ENCODE measurements at places on chromosomes 5 and 9. TPM values are rescaled to one million over a fixed set of nuclear protein-coding genes. Genes with fewer than 3 reads are reported as not detected.

IL33 gene
- total RNA-seq, result 9.3 TPM

GFI1B gene
- total RNA-seq, result 0.61 TPM

TMEFF1 gene
- 1.4 TPM for total RNA-seq

DNA sequence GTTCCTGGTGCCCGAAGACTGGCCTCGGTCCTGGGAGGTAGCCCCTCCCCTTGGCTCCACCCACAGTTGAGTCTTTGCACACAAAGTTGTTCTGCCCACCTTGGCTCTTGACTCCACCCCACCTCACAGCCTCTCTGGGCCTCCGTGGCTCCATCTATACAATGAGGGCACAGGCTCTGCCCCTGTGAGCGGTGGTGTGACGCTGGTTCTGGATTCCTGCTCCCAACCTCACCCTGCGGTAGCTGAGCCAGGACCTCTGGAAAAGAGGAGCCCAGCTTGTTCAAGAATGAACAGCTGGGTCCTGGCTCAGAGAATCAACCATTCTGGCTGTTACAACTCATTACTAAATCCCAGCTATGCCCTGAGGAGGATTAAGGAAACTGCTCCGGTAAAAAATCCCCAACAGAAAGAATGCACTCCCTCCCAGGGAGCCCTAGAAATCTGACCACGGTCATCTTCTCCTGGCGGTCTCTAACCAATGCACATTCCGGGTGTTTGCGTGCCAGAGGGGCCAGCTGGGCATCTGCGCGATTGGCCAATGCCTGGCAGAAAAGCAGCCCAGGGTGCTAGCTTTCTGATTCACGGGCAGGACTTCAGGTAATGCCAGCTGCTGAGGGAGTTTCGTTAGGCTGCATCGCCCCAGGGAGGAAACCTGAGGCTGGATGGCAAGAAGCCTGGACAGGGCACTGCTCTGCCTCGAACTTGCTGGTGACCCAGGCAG lies 9.9 kb upstream of the GRHPR start:
- DNase-seq, result no peak
- no peak overlapping the region for H3K27ac ChIP-seq
- H3K4me3 ChIP-seq, result no peak overlapping the region
- no peaks in the 10 kb centered on the region for H3K27me3 ChIP-seq
- peaks cover 40% of the 10 kb centered on the region for H3K4me1 ChIP-seq

- H3K27me3 ChIP-seq, result no peaks in the 10 kb centered on the region
- no peak overlapping the region for H3K4me3 ChIP-seq
Observed at GRCh38 chr5:166834246-166834645, 1457.2 kb upstream of the WWC1 start.

DNA sequence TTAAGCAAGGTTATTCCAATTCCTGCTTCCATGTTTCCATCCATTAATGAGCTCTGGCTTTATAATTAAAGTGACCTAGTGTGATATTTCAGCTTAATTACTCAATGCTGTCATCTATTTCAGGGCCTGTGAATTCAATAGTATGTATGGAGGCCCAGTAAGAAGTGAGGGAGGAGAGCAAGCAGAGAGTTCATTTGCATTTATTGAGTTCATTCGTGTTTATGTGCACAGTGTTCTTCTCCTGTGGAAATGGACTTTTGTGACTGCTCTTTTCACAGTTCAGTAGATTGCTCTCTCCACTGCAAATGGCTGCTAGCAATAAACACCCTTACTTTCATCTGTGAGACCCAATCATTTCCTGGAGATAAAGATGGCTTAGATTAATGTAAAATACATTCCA lies 130.9 kb downstream of the CEMIP2 start:
- H3K27ac ChIP-seq, result no peak overlapping the region
- no peaks in the 10 kb centered on the region for H3K27me3 ChIP-seq
- H3K4me3 ChIP-seq, result no peak overlapping the region
- no peaks in the 10 kb centered on the region for H3K36me3 ChIP-seq

DNA sequence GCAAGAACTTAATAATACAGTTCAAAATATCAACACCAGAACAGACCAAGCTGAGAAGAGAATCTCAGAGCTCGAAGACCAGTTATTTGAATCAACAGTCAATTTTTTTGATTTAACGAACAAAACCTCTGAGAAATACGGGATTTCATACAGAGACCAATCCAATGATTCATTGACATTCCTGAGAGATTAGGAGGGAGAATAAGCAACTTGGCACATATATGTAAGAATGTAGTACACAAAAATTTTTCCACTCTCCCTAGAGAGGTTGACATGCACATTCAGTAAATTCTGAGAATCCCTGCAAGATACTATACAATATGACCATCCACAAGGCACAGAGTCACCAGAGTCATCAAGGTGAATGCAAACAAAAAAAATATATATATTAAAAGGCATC lies 1577.3 kb upstream of the C9orf72 start:
- no peak overlapping the region for H3K27ac ChIP-seq
- no peaks in the 10 kb centered on the region for H3K27me3 ChIP-seq
- H3K4me1 ChIP-seq, result no peaks in the 10 kb centered on the region
- no peak overlapping the region for H3K4me3 ChIP-seq

- H3K27ac ChIP-seq, result no peak overlapping the region
- no peak overlapping the region for H3K4me3 ChIP-seq
- H3K4me1 ChIP-seq, result peaks cover 28% of the 10 kb centered on the region
- H3K27me3 ChIP-seq, result no peaks in the 10 kb centered on the region
- DNase-seq, result no peak
Observed at GRCh38 chr5:176413255-176413565, 3.1 kb downstream of the CLTB start.

- H3K27ac ChIP-seq, result no peak overlapping the region
- H3K4me1 ChIP-seq, result no peaks in the 10 kb centered on the region
- no peak for DNase-seq
- H3K27me3 ChIP-seq, result no peaks in the 10 kb centered on the region
Observed at GRCh38 chr5:125685771-125686170, 737.4 kb upstream of the GRAMD2B start.

DNA sequence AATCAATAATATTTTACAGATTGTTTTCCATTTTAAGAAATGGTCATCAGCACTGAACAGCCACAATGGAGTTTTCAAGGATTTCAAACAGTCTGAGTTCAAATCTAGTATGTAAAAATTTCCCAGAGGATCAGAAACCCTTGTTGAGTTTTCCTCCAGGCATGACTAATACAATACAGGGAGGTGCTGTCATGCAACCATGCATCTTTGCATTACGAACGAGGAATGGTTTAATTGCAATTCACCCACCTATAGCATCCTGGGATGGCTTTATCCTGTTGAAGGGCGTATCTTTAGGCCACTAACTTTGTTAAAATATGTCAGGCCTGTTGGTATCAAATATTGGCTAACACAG lies 196.4 kb downstream of the EFNA5 start:
- no peaks in the 10 kb centered on the region for H3K4me1 ChIP-seq
- no peak for DNase-seq
- H3K27me3 ChIP-seq, result no peaks in the 10 kb centered on the region
- H3K27ac ChIP-seq, result no peak overlapping the region
- no peaks in the 10 kb centered on the region for H3K36me3 ChIP-seq

GRCh38 chr5:78569441-78569840 lies 79.1 kb downstream of the LHFPL2 start:
- peaks cover 15% of the 10 kb centered on the region for H3K4me1 ChIP-seq
- no peak overlapping the region for H3K27ac ChIP-seq
- H3K4me3 ChIP-seq, result no peak overlapping the region
- DNase-seq, result no peak
- H3K27me3 ChIP-seq, result no peaks in the 10 kb centered on the region

DNA sequence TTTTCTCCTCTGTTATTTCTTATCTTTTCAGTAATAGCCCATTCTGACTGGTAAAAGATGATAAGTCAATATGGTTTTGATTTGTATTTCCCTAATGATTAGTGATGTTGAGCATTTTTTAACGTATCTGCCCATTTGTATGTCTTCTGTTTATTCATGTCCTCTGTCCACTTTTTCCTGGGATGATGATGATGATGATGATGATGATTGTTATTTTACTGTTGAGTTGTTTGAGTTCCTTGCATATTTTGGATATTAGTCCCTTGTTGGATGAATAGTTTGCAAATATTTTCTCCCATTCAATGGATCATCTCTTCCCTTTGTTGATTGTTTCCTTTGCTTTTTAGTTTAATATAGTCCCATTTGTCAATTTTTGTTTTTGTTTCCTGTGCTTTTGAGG lies 27.0 kb downstream of the UTP15 start:
- no peaks in the 10 kb centered on the region for H3K36me3 ChIP-seq
- H3K4me1 ChIP-seq, result no peaks in the 10 kb centered on the region
- no peaks in the 10 kb centered on the region for H3K27me3 ChIP-seq
- no peak overlapping the region for H3K27ac ChIP-seq

DNA sequence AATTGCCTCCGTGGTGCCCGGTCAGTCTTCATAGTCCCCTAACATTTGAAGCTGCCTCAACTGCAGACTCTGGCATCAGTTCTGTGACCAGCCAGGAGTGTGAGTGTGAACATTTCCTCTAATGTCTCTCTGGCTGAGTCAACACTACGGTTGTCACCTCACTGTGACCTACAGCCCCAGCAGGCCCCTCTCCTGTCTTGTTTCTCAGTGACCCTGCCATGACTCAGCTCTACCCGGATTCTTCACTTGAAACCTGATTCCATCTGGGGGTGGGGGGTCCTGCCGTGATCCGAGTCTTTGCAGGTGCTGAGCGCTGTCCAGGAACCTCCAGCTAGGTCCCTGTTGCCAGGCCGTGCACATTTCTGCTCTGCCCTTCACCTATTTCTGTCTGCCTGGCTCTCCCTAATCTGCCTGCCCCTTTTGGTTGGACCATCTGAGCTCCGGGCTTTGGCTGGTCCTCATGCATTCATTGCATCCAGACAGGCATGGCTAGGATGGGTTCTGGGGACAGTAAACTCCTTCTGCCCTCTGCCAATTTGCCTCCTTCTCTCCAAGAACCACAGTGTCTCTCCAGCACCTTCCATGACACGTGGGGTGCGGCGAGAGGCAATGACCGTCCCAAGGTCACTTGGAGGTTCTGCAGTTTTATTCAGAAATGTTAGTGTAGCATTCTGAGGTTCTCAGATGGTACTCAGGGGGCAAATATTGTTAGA lies 24.2 kb downstream of the STC2 start:
- no peak overlapping the region for H3K27ac ChIP-seq
- H3K36me3 ChIP-seq, result no peaks in the 10 kb centered on the region
- H3K4me1 ChIP-seq, result no peaks in the 10 kb centered on the region
- H3K4me3 ChIP-seq, result no peak overlapping the region
- peaks cover 17% of the 10 kb centered on the region for H3K27me3 ChIP-seq

DNA sequence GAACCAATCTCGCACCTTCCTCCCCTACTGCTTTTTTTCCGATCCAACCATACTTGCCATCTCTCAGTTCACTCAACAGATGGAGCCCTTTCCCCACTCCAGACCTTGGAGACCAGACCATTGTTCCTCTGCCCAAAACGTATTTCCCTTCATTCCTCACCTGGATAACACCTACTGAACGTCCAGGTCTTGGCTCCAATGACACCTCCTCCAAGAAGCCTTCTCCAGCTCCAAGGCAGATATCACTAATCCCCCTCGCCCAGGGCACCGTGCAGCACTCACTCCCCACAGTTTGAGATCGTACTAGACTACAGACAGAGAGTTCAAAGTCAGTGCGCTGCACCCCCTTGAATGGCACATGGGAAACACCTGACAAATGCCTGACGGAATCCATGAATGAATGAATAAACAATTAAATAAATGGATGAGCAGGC lies 47.1 kb upstream of the AKNA start:
- H3K4me1 ChIP-seq, result no peaks in the 10 kb centered on the region
- DNase-seq, result peak; percentile 22
- no peak overlapping the region for H3K4me3 ChIP-seq

DNA sequence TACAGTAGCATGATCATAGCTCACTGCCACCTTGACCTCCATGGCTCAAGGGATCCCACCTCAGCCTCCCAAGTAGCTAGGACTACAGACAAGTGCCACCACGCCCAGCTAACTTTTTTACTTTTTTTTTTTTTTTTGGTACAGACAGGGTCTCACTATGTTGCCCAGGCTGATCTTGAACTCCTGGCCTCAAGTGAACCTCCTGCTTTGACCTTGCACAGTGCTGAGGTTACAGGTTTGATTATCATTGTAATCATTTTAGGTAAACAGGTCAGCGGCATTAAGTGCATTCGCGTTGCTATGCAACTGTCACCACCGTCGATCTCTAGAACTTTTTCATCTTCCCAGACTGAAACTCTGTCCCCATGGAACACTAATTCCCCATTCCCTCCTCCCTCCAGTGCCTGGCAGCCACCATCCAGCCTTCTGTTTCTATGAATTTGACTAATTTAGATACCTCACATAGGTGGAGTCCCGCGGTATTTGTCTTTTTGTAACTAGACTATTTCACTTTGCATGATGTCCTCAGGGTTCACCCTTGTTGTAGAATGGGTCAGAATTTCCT lies 5.8 kb upstream of the CARD19 start:
- DNase-seq, result no peak
- peaks cover 13% of the 10 kb centered on the region for H3K36me3 ChIP-seq
- no peak overlapping the region for H3K4me3 ChIP-seq
- H3K4me1 ChIP-seq, result peaks cover 32% of the 10 kb centered on the region

- no peaks in the 10 kb centered on the region for H3K4me1 ChIP-seq
- no peaks in the 10 kb centered on the region for H3K36me3 ChIP-seq
- DNase-seq, result no peak
- no peaks in the 10 kb centered on the region for H3K27me3 ChIP-seq
- no peak overlapping the region for H3K27ac ChIP-seq
Observed at GRCh38 chr5:113280541-113280940, 154.2 kb downstream of the TSSK1B start.

GRCh38 chr9:124812441-124812876 lies 35.5 kb downstream of the OLFML2A start:
- H3K4me3 ChIP-seq, result no peak overlapping the region
- H3K27ac ChIP-seq, result no peak overlapping the region
- no peaks in the 10 kb centered on the region for H3K36me3 ChIP-seq
- H3K27me3 ChIP-seq, result no peaks in the 10 kb centered on the region
- no peak for DNase-seq

- no peak for DNase-seq
- no peak overlapping the region for H3K27ac ChIP-seq
- H3K27me3 ChIP-seq, result no peaks in the 10 kb centered on the region
- no peaks in the 10 kb centered on the region for H3K36me3 ChIP-seq
- no peaks in the 10 kb centered on the region for H3K4me1 ChIP-seq
Observed at GRCh38 chr9:109001275-109001676, 12.0 kb downstream of the CTNNAL1 start.
